ENCODE measurements at places on chromosomes 1 and 21.
A peak's percentile ranks its signal among the peaks of the same experiment; 100 is the strongest.

DNA sequence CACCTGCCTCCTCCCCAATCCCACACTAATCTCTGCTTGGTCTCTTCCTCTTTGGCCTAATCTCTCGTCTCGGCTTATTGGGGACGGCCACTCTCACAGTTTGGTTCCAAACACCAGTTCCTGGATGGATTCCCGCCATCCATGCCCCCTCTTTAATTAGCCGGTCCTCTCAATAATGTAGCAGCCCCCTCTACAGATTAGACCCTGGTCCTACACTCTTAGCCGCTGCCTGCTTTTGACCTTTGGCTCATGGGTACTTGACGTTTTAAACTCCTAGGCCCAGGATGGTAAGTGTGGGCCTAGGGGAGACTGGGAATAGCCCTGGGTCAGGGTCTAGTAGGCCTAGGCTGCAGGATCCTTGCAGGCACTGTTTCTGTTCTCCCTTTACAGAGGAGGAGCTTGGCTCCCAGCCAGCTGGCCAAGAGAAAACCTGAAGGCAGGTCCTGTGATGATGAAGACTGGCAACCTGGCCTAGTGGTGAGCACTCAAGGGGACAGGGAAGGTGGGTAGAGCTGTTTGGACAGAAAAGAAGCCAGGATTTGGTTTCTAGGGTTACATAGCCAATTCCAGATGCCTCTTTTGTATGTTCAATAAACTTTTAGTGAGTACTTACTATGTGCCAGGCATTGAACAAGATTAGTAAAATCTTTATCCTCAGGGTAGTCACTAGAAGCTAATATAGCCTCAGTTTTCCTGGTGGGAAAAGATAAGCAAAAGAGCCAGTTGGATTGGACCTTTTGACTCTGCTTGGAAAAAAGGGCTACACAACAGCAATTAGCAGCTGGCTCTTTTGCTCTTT lies 758 bp downstream of the RAD54L start:
- DNase-seq: no peak

DNA sequence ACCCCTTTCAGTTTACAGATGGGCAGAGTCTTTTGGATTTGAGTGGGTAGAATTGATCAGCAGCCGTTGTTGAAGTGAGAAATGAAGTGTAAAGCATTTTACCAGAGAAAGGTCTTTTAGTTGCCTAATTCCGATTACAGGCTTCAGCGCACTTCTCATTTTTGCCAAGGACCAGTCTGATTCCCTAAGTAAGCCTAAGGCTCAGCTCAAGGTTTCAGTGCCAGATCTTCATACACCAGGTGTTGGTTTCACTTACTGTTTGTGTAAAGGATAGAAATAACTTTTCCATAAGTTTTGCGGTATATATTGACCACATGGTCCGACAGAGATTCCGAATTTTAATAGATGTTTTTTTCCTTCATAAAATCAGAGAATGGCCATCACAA lies 83.9 kb upstream of the BMP8A start:
- no peak for DNase-seq

DNA sequence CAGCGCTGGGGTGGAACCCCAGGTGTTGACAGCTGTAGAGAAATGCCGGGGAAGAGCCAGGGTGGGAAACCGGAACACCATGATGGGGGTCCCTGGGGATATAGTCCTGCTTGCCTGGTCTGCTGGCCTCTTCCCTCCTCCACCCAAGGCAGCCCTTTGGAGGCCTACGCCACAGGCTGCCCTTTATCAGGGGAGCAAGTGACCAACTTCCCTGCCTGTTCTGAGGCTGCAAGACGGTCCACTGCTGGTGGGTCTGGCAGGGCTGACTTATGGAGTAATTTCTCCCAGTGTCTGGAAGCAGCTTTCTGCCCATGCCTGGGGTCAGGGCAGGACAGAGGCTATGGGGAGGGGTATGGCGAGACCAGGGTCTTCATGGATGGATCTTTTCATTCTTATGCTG lies 50.8 kb upstream of the EDN2 start:
- no peak for DNase-seq

DNA sequence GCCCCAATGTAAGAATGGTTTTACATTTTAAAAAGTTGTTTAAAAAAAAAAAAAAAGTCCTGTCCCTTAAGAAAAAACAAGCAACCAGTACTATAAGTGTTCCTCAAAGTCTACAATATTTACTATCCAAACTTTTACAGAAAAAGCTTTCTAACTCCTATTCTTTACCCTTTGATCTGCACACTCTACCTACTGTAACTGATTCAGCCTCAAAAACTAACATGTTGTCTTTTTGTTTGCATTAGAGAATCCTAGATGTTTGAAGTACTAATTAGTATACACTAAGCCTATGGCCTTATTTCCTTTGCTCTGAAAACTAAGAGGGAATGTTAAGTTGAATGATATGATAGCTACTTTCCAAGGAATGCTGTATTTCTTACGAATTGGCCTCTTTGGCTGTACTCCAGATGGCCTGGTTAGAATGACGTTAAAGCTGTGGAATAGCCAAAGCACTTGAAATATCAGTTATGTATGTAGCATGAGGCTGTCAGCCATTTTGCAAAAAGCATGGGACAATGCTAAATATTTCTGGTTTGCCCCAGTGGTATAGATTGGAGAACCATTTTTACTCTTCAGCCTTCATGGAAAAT lies 234.8 kb downstream of the GPR52 start:
- peak; percentile 62 for DNase-seq

- peak; percentile 88 for DNase-seq
Measured at GRCh38 chr1:207052911-207053769, at the start of gene PFKFB2. Gene PFKFB2, plus strand, starts transcription at chr1:207053275. Its CDS starts 1,443 bp downstream, at chr1:207054718.

GRCh38 chr1:26723013-26723991 lies 27.5 kb downstream of the ARID1A start:
- peak; percentile 100 for DNase-seq

DNA sequence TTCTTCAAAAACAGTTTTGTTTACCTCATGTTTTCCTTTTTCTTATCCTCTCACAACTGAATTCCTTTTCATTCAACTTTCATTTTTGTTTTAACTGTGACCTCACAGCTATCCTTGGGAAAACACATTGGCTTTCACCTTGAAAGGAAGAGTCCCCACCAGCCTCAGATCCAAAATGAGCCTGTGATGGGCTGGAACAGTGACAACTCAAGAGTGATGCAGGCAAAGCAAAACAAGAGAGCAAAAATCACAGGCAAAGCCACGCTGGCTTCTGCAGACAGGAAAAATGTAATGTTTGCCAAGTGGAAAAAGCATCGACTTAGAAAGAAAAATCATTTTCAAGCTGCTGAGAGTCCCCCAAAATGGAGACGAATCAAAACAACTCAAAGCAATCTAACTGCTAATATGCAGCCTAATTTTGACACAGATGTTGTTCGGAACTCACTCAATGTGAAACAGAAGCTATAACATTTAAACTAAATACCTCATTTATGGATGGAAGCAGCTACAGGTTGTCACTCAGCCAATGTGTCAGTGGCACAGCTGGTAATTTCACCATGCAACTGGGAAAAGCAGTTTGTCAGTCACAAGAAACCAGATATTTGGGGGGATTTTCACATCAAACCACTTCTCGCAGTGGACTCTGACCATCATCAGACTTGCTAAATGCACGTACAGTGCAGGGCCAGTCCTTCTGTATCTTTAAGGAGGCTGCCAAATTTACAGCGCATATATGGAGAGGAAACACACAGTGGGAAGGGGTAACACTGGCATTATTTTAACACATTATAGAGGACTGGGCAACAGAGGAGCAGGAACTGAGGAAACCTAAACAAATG lies 50.7 kb downstream of the ALG14 start:
- DNase-seq: no peak

- no peak for DNase-seq
Measured at GRCh38 chr1:75293270-75293669, 159.1 kb downstream of the LHX8 start.

GRCh38 chr1:59511476-59512465 lies 214.9 kb downstream of the FGGY start:
- DNase-seq: peak; percentile 36

DNA sequence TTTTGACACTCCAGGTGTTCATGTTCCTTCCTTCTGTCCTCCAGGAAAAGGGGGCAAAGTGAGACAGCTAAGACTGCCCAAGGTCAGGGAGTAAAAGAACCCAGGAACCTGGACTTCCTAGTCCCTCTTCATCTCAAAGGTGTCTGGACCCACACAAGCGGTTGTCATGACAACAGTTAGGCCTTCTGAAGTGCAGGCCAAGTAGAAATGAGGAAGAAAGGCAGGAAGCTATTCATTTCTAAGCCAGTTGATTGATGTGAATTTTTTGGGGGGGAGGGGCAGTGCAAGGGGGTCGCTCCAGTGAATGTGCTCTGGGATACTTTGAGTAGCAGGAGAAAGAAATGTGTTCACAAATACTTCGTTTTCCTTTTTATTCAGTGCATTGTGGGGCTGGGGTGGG lies 114.3 kb downstream of the NAV1 start:
- no peak for DNase-seq

DNA sequence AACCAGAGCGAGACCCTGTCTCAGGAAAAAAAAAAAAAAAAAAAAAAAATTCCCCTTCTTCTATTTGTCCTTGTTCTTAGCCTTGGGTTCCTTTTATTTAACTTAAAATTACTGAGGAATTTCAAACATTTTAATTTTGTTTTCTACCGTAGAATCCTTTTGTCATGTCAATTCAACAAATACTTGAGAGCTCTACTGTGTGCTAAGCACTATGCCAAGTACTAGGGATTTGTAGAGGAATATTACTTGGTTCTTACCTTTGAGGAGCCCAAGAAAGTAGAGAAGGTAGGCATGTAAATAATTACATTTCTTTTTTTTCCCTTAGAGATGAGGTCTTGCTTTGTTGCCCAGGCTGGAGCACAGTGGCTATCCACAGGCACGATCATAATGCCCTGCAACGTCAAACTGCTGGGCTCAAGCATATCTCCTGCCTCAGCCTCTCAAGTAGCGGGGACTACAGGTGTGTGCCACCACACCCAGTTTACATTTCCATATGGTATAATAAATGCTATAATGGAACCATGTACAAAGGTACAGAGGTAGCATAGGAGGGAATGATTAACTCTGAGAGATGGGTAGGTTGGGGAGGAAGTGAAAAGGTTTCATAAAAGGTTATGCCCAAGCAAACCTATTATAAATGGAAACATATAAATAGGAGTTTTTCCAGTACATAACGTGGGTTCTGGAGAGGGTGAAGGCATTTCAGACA lies 104.0 kb downstream of the ATG4C start:
- no peak for DNase-seq

DNA sequence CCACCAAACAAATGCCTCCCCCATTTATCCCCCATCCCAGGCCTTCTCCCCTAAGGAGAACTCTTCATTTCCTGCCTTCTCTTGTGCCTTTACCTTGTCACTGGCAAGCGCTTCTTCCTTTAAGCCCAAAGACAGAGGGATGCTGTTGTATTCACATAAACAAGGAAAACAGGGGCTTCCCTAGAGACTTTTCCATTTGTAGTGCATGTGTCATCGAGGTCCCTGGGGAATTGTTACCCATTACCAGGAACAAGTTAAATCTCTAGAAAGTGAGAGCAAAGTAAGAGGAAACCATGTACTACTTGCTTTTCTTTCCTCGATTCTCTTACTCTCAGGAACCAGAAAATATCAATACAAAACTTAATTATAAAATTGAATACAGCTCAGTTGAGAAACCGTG lies 114.4 kb upstream of the DPT start:
- no peak for DNase-seq

DNA sequence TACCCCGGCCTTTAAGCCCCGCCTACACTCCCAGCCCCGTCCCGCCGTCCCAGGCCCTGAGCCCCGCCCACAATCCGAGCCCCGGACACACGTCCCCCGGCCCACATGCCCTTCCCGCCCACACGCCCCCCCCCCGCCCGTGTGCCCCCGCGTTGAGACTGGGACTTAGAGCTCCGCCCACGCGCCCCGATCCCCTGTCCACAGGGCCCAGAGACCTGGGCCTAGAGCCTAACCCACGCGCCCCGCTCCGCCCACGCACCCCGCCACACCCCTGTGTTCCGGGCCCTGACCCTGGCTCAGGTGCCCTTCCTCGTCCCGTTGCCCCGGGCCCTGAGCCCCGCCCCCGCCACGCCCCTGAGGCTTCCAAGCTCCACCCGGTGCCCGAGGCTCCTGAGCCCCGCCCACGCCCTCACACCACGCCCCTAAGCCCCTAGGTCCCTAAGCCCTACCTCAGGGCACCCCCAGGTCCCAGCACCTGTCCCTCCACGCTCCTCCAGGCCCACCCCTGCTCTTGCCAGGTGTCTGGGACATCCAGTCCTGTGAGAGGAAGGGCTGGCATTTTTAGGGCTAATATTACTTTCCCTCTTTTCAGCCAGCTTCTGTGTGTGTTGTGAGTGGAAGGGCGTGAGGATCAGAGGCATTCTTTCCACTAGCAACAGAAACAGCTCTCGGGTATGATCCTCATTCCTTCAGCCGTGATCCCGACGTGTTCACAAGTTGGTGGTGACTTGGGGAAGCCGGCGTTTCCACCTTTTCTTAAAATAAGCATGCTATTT lies 552 bp upstream of the GPR157 start:
- peak; percentile 47 for DNase-seq
